NCI-H187 (cell line): ENCODE measurements at places on chromosomes 7 and 10.

- DNase-seq = no peak
These were observed 57.1 kb upstream of the BAMBI start for GRCh38 chr10:28620251-28620650.

DNA sequence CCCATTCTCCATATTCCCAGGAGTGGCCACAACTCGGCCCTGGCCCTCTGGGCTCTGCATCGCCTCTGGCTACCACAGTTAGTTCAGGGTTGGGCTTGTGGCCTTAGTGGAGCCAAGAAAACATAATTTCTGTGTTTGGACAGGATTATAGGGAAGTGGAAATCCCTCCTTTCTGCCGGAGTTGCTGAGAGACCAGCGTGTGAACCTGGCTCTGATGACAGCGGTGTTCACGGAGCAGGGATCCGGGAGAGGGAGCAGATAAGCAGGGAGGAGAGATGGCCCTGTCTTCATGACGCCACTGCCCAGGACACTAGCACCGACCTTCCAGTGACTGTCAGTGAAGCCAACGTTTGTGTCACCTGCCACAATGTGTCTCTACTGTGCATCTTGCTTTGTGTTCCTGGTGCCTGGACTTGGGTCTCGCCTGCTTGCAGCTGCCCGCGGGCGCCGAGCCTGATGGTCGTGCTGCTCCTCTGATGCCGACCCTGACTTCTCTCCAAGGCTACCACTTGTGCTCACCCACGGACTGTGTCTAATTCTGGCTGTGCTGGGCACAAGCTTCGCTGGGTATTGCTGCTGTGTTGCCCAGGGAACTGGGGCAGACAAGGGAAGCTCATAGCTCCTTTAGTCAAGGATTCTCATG, 67.0 kb upstream of the VIPR2 start:
- no peak for DNase-seq

DNA sequence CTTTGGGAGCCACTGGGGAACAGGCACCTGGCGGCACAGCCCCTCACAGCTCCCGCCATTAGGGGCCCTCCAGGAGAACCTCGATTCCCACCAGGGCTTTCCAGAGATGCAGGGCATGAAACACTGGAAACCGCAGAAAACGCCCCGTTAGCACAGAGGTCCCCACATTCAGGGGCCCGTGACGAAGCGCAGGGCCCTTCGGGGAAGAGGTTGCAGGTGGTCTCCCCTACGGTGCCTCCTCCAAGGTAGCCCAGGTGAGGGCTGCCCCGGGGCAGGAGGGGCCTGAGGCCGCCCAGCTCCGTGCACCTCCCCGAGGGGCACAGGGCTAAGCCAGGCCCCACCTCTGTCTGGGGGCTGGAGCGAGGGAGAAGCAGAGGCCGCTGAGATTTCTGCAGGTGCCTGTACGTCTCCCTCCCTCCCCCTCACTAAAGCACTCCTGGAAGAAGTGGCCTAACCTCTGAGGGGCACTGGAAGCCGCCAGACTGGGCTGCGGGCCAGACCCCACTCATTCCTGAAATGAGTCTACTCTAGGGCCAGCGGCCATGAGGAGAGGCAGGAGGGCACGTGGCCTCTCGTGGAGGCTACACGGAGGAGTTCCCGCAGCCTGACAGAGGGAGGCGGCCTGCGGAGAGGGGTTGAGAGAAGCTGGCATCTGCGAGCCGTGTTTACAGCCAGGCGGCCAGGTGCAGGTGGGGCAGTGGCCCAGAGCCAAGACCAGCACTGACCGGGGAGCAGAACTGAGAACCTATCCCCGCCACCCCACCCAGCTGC, 6.9 kb downstream of the PDGFA start:
- DNase-seq = no peak

- no peak for DNase-seq
These were observed 290.0 kb downstream of the RNLS start for GRCh38 chr10:88293073-88293472.

- no peak for DNase-seq
These were observed 32.3 kb downstream of the CHAT start for GRCh38 chr10:49645871-49646870.

- DNase-seq = no peak
These were observed 109.3 kb downstream of the GATA3 start for GRCh38 chr10:8163824-8164223.

GRCh38 chr7:31096877-31097258, 44.8 kb downstream of the ADCYAP1R1 start:
- no peak for DNase-seq

GRCh38 chr10:96576277-96576980, 10.4 kb downstream of the TM9SF3 start:
- no peak for DNase-seq

- DNase-seq = no peak
These were observed 112.2 kb downstream of the TES start for GRCh38 chr7:116322541-116322940.

GRCh38 chr10:97529685-97530465, 31.2 kb downstream of the UBTD1 start:
- DNase-seq = no peak

DNA sequence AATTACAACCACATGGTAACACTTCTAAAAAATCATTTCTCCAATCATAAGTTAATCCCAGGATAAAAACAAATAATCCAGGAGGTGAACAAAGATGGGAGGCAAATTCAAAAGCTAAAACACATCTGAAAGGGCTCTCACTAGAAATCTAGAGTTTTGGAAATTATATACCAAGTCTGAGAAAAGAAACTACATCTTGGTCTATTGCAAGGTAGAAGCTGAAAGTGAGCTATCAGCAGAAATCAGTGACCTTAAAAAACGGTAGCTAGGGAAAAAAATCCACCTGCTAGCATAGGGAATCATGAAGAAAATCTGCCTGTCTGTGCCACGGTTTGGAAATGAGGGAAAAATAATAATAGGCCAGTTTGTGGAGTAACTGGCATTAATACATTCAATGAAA, 50.5 kb downstream of the POT1 start:
- no peak for DNase-seq

- no peak for DNase-seq
These were observed 36.4 kb downstream of the ALOX5 start for GRCh38 chr10:45410489-45410806.

DNA sequence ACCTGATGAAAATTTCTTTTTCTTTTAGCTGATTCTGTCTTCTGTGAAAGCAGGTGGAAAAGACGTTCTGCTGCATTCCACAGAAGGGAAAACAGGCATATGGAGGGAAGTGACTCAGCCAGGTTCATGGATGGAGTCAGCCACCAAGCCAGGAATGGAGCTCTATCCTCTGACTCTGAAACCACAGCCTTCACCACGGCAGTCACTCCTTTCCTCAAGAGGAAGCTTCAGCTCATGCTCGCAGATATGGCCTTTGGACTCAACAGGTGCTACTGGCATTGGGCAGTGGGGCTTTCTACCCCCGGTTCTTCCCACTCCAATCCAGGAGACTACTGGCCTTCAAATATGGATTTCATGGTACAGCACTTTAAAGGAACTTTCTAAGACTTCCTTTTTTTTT, 11.5 kb upstream of the PLAU start:
- no peak for DNase-seq
